ENCODE measurements at places on chromosomes 1 and 21. TPM values are rescaled to one million over a fixed set of nuclear protein-coding genes. Genes with fewer than 3 reads are reported as not detected.

Gene SELENBP1
- 2.4 TPM for total RNA-seq

Gene PDE9A
- 0.16 TPM for total RNA-seq

Gene TRAF3IP3
- not detected for total RNA-seq

Gene FAM151A
- not detected for total RNA-seq

Gene FDPS
- total RNA-seq = 454 TPM

Gene PROX1
- 0.49 TPM for total RNA-seq

Gene TCHHL1
- not detected for total RNA-seq

Gene NPL
- 3.9 TPM for total RNA-seq

Gene MOB3C
- total RNA-seq = 8.9 TPM

Gene CFHR1
- total RNA-seq = not detected

Gene LORICRIN
- total RNA-seq = not detected

Gene DYNLT5
- total RNA-seq = 2.9 TPM

Gene KLHDC8A
- not detected for total RNA-seq

Gene PTPN7
- 0.49 TPM for total RNA-seq

Gene LYST
- total RNA-seq = 30.1 TPM

Gene PDC
- not detected for total RNA-seq

Gene SHE
- total RNA-seq = 71.6 TPM

Gene RHBG
- not detected for total RNA-seq

Gene WNT3A
- not detected for total RNA-seq

Gene S100A7
- not detected for total RNA-seq

Gene DNAH14
- total RNA-seq = 8.6 TPM

Gene LCE6A
- total RNA-seq = not detected

Gene KCNJ6
- total RNA-seq = not detected

Gene SPRR5
- total RNA-seq = not detected

Gene BACH1
- total RNA-seq = 41.2 TPM

Gene FMO4
- 0.16 TPM for total RNA-seq

Gene S100A14
- total RNA-seq = not detected

Gene CFHR3
- not detected for total RNA-seq

Gene CHIA
- not detected for total RNA-seq

Gene TRNP1
- 5.2 TPM for total RNA-seq

Gene TAS1R3
- 0.32 TPM for total RNA-seq

Gene BCAS2
- 31.2 TPM for total RNA-seq

Gene DMAP1
- total RNA-seq = 24.1 TPM

Gene A3GALT2
- total RNA-seq = not detected

Gene UCHL5
- 18.6 TPM for total RNA-seq

Gene TMEM82
- total RNA-seq = not detected

Gene PTPN22
- 0.49 TPM for total RNA-seq

Gene RSPH1
- total RNA-seq = not detected

Gene ELF3
- 0.13 TPM for total RNA-seq

Gene SLC27A3
- 19.4 TPM for total RNA-seq

Gene RGS8
- under 0.01 TPM for total RNA-seq

Gene RAB25
- not detected for total RNA-seq

Gene DCST1
- not detected for total RNA-seq

Gene ADGRB2
- 0.16 TPM for total RNA-seq

Gene SGIP1
- 99.6 TPM for total RNA-seq

Gene ARHGEF11
- 28.1 TPM for total RNA-seq

Measured in bladder microvascular endothelial cell (primary cell).